ENCODE measurements at places on chromosomes 7 and 10.

GRCh38 chr7:108311446-108312168, 144.6 kb downstream of the NRCAM start:
- no peak for DNase-seq

- DNase-seq: no peak
Measured at GRCh38 chr7:96310110-96310509, 11.8 kb downstream of the SLC25A13 start.

GRCh38 chr10:62266611-62267010, 2.0 kb downstream of the RTKN2 start:
- no peak for DNase-seq

DNA sequence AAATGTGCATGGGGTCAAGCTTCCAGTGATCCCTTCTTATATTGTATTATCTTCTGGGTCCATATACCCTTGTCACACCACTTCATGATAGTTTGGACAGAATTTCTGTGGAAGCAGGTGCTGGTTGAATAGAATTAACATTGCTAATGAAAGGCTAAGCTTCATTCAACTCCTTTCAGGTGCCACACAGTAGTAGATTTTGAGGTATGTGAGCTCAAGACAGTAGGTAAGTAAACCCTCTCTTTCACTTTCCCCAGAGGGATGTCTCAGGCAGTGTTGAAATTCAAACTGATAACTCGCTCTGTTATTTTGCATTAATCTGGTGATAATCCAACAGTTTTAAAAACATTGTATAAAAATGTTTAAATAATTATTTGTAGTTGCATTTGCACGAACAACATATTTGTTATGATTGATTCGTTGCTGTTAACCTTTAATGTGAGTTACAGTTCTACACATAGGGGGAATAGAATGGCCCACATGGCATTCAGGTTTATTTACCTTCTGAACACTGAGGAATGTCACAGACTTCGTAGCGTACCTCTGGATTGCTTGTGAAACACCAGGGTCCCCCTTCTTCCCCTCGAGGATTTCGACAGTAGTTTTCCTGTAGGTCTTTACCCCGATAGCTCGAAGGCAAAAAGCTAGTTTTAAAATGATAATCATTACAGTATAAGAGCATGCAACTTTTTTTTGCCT, 18.1 kb downstream of the HGF start:
- DNase-seq: no peak

DNA sequence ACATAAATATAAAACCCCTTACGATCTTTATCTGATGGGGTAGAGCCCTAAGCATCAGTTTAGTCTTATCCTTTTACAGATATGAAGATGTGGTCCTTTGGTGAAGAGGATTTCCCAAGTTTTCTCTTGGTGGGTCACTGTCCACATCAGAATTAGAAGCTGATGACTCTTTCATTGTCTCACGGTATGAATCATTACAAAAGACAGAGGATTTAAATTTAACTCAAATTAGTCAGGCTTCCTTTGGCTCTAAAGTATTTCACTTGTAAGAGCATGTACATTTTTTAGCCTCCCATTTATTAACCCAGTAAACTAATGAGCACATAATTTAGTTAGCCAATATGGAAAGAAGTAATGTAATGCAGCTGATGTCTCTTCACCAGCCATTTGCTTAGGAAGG, 49.9 kb upstream of the TMEM26 start:
- no peak for DNase-seq

DNA sequence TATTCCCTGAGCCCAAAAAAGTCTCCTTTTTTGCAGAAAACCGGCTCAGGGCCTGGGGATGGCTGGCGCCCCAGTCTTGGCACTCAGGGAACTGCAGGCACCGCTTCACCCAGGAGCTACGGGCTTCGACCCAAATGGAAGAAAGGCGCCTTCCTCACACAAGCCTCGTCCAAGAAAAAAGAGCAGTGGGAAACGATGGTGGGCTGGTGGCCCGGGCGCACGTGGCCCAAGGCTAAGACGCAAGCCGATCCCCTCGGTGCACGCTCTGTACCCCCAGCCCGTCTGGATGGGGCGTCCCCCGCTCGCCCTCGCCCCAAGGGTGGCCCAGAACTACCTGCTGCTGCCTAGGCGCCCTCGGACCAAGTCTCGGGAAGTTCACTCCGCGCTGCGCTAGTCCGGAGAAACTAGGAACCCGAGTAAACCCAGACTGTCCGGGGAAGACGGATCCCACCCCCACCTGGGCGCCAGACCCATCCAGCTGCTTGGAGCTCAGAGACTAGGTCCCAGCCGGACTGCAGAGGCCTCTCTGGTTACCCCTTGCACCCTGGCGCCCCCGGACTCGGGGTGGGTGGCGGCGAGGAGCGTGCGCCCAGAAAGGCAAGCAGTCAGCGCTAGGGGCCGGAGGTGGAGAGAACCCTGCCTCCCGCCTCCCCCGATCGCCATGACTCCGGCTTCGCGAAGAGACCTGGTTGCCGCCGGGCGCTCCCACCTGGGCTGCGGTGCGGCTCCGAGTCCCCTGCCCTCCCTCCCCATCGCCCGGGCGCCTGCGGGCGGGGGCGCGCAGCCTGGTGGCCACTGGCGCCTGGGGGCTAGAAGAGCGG, 76.4 kb downstream of the CALN1 start:
- no peak for DNase-seq

- no peak for DNase-seq
Measured at GRCh38 chr7:1941464-1942242, 271.6 kb downstream of the ELFN1 start.
